Activated CD8-positive, alpha-beta T cell treated with anti-CD3 and anti-CD28 coated beads, Interleukin-2, amount 10 ng/mL, durations not matched to agents 7 days and 5 days (primary cell): ENCODE measurements at places on chromosomes 16 and 17.

GRCh38 chr17:17463821-17464220 lies 13.0 kb upstream of the MED9 start:
- no peak overlapping the region for H3K4me3 ChIP-seq
- no peak for DNase-seq
- H3K36me3 ChIP-seq = no peaks in the 10 kb centered on the region

GRCh38 chr16:85174871-85175723 lies 62.8 kb upstream of the CIBAR2 start:
- no peaks in the 10 kb centered on the region for H3K36me3 ChIP-seq
- peaks cover 2% of the 10 kb centered on the region for H3K4me1 ChIP-seq
- no peak overlapping the region for H3K27ac ChIP-seq

DNA sequence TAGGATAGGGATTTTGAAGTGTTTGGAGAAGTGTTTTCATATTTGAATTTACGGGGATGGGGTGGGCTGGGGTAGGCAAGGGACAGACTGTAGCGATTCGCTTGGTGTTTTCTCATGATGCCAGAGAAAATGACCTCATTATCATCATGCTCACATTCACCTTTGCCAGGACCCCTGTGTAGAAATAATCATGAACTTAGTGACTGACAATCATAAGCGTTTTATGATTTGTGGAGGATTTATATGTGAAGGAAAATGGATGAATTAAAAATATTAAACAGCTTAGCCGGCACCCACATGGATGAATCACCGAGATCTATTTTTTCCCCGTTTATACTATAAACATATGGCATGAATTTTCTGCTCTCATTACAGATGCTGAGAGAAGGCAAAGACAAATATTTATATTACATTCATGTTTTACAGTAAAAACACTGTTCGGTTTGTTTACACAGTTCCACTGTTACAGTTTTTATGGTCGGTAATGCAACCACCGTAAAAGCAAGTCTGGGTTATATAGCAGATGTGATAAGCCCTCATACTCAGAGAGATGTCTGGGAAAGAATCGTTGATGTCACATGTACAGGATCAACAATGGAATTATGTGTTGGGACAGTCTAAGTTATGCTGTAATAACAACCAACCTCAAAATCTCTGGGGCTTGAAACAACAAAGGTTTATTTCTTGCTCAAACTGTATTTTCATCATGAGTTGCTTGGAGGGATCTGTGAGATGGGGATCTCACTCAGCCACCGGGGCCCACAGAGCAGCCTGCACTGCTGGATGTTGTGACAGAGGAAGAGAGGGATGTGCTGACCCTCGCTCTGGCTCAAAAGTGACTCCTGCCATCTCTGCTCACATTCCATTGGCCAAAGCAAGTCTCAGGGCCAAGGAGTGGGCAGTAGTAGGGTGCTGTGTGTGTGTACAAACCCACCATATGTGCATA lies 85.1 kb downstream of the WWOX start:
- H3K4me3 ChIP-seq = no peak overlapping the region
- no peaks in the 10 kb centered on the region for H3K36me3 ChIP-seq
- no peak for DNase-seq
- no peaks in the 10 kb centered on the region for H3K27me3 ChIP-seq
- no peaks in the 10 kb centered on the region for H3K4me1 ChIP-seq
- no peak overlapping the region for H3K27ac ChIP-seq

GRCh38 chr16:74372953-74373846 lies 2.9 kb upstream of the NPIPB15 start:
- H3K4me3 ChIP-seq = no peak overlapping the region
- no peak for DNase-seq
- H3K4me1 ChIP-seq = peaks cover 2% of the 10 kb centered on the region
- no peaks in the 10 kb centered on the region for H3K36me3 ChIP-seq
- H3K27me3 ChIP-seq = no peaks in the 10 kb centered on the region
- no peak overlapping the region for H3K27ac ChIP-seq

DNA sequence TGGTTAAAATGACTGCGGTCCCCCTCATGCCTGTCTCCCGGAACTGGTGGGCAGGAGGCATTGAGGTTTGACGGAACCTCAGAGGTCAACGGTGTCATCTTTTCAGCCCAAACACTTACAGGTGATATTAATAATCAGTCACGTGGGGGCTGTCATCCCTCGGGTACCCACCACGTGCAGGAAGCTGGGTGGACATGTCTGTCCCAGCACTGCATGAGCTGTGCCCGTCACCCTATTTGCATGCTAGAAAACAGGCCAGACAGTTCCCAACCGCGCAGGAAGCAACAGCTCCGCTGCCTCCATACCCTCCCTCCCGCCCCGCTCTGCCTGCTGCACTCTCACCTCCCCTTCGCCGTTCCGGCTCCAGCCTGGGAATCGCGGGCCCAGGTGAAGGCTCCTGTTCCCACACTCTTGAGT lies 1.4 kb downstream of the SYNGR3 start:
- peak overlapping the region; percentile 78 for H3K27ac ChIP-seq
- peaks cover 28% of the 10 kb centered on the region for H3K4me1 ChIP-seq
- peaks cover 16% of the 10 kb centered on the region for H3K36me3 ChIP-seq
- peak overlapping the region; percentile 69 for H3K4me3 ChIP-seq
- DNase-seq = peak; percentile 70
- H3K27me3 ChIP-seq = peaks cover 10% of the 10 kb centered on the region

GRCh38 chr17:3590231-3590630 lies 19.0 kb downstream of the TRPV1 start:
- H3K27ac ChIP-seq = no peak overlapping the region
- H3K36me3 ChIP-seq = no peaks in the 10 kb centered on the region
- H3K4me3 ChIP-seq = no peak overlapping the region
- no peaks in the 10 kb centered on the region for H3K27me3 ChIP-seq

- H3K36me3 ChIP-seq = peaks cover 11% of the 10 kb centered on the region
- H3K4me1 ChIP-seq = peaks cover 4% of the 10 kb centered on the region
- no peaks in the 10 kb centered on the region for H3K27me3 ChIP-seq
- no peak overlapping the region for H3K4me3 ChIP-seq
Observed at GRCh38 chr17:1083451-1084187, 86.7 kb downstream of the TIMM22 start.

DNA sequence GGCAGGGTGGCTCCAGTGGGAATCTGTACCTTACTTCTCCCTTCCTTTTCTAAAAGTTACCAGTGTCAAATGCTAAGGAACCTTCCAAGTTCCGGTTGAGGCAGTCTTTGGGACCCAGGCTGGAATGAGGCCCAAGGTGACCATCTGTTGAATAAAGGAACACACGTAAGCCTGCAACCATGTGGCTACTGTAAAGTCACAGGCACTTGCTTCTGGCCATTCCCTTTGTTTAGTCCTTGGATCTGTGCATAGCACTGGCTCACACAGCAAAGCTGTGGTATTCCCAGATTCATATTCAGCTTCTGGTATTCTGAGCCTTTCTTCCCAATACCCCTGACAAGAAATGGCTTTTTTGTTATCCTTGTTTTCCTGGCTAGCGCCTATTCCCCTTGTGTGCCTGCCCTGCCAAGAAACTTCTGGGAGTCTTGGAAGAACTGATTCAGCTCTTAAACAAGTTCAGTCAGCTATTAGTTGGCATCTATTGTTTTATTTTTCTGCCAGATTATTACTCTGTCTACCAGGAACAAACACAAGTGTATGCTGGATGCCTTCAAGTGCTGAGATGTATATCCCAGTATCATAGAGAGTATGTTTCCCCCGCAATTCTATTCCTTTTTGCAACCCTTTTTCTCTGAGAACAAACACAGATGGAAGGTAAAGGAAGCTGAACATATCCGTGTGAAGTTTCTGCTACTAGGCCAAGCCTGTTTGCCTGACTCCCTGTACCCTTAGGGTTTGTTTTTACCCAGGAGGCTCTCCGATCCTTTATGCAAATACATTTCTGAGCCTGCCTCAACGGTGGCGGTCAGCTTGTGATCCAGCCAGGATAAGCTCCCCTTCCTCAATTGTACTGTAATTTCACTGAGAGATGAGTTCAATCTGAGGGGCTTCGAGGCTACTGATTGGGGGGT lies 13.2 kb downstream of the TMEM238L start:
- H3K4me3 ChIP-seq = no peak overlapping the region
- H3K36me3 ChIP-seq = no peaks in the 10 kb centered on the region
- no peak for DNase-seq

DNA sequence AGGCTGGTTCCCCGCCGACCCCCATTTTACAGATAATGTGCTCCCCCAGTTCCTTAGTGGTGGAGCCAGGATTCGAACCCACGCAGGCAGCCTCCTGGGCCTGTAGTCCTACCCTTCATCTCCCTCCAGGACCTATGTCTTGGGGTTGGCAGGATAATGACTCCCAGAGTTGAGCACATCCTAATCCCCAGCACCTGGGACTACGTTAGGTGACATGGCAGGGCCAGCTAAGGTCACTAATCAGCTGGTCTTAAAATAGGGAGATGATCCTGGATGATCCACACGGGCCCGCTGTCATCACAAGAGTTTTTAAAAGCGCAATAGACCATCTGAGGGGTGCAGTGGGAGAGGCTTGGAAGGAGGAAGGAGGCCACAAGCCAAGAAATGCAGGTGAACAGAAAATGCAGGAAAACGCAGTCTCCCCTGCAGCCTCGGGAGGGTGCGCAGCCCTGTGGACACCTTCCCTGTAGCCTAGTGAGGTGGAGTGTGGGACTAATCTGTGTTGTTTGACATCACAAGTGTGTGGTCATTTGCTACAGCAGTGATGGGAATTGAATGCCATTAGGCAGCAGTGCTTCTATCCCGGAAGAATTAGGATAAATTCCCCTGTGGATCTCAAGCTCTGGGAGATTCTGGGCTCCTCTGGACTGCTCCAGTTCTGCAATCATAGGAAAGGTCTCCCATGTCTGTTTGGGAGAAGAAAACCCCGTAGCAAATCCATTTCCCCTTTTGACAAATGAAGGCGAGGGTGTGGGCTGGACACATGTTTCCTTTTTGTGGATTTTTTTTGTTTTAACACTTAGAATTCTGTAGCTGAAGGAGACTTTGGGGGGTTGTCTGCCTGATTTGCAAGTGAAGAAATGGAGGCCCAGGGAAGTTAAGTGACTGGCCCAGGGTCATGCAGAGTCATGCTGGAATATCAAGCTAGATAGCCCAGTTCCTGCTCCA lies 297.7 kb downstream of the SEC14L1 start:
- H3K27me3 ChIP-seq = no peaks in the 10 kb centered on the region
- peaks cover 97% of the 10 kb centered on the region for H3K4me1 ChIP-seq
- DNase-seq = no peak
- H3K36me3 ChIP-seq = peaks cover 61% of the 10 kb centered on the region
- peak overlapping the region; percentile 46 for H3K4me3 ChIP-seq

GRCh38 chr17:76398523-76399174 lies 14.2 kb downstream of the SPHK1 start:
- no peaks in the 10 kb centered on the region for H3K27me3 ChIP-seq
- H3K36me3 ChIP-seq = peaks cover 48% of the 10 kb centered on the region
- H3K4me1 ChIP-seq = no peaks in the 10 kb centered on the region
- DNase-seq = no peak
- no peak overlapping the region for H3K4me3 ChIP-seq

DNA sequence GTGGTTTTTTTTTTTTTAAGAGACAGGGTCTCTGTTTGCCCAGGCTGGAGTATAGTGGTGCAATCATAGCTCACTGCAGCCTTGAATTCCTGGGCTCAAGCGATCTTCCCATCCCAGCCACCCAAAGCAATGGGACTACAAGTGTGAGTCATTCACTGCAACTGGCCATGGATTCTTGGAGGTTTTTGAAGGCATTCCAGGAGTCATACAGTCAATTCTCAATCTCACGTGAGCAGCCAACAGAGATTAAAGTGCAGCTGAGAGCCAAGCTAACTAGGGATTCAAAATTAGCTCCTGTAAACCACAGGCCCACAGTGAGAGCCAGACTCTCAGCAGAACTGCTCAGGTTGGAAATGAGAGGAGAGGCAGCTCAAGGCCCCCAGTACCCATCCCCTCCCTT lies 30.2 kb downstream of the XPO6 start:
- H3K27me3 ChIP-seq = no peaks in the 10 kb centered on the region
- no peak for DNase-seq
- H3K4me1 ChIP-seq = peaks cover 72% of the 10 kb centered on the region
- no peak overlapping the region for H3K4me3 ChIP-seq

DNA sequence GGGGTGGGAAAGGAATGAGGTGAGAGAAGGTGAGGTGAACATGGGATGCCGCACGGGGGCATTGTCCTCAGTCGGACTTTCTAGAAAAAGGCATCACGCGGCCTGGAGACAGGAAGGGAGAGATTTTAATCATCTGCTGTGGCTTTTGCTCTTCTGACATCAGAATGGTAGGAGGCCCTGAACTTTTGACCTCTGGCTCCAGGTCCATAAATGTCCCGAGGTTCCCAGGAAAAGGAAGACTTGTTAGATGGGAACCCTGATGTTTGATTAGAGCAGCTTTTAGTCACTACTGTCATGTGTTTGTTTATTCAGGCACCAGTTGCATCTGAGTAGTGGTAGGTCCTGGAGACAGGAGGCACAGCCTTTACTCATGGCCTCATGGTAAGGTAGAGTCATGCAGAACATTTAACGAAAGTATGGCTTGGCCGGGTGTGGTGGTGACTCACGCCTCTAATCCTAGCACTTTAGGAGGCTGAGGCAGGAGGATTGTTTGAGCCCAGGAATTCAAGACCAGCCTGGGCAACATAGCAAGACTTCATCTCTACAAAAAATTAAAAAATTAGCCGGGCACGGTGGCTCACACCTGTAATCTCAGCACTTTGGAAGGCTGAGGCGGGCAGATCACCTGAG lies 203.1 kb downstream of the MSI2 start:
- H3K4me1 ChIP-seq = peaks cover 81% of the 10 kb centered on the region
- H3K27me3 ChIP-seq = no peaks in the 10 kb centered on the region
- H3K36me3 ChIP-seq = peaks cover 32% of the 10 kb centered on the region

GRCh38 chr16:24511792-24512191 lies 27.6 kb upstream of the RBBP6 start:
- H3K27ac ChIP-seq = no peak overlapping the region
- H3K27me3 ChIP-seq = peaks cover 2% of the 10 kb centered on the region
- H3K36me3 ChIP-seq = no peaks in the 10 kb centered on the region
- no peak overlapping the region for H3K4me3 ChIP-seq
- DNase-seq = no peak

- peak; percentile 23 for DNase-seq
- peaks cover 7% of the 10 kb centered on the region for H3K36me3 ChIP-seq
- no peak overlapping the region for H3K4me3 ChIP-seq
- H3K4me1 ChIP-seq = peaks cover 5% of the 10 kb centered on the region
Observed at GRCh38 chr17:28396635-28397239, 9.3 kb downstream of the SLC46A1 start.

DNA sequence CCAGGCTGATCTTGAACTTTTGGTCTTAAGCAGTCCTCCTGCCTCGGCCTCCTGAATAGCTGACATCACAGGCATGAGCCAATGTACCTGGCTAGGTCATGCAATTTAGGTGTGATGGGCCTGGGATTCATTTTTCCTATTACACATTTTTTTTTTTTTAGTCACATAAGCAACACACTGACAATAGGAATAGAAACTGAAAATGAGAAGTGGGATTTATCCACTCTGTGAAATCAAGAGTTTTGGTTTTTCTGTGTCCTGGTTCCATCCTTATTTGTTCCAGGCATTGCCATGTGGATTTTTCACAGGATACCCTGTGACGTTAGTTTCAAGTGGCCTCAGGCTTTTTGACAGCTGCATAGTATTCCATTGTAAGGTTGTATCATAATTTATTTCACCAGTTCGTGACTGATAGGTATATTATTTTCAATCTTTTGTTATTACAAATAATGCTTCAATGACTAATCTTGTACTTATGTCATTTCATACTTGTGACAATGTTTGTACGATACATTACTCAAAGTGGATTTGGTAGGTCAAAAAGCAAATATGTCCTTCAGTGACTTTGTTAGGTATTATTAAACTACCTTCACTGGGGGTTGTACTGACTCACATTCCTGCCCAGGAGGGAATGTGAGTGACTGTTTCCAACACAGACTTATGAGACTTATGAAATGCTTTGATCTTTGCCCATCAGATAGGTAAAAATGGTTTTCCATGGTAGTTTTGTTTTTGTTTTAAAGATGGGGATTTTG lies 10.6 kb downstream of the ADCY7 start:
- H3K27me3 ChIP-seq = no peaks in the 10 kb centered on the region
- no peak for DNase-seq
- peak overlapping the region; percentile 56 for H3K4me3 ChIP-seq
